ENCODE measurements at places on chromosomes 7 and 10. TPM values are rescaled to one million over a fixed set of nuclear protein-coding genes. Genes with fewer than 3 reads are reported as not detected.

CHN2 gene
- total RNA-seq = 3.5 TPM

AQP1 gene
- 4.4 TPM for total RNA-seq

WNT8B gene
- total RNA-seq = not detected

MRC1 gene
- 0.17 TPM for total RNA-seq

RSPH10B2 gene
- total RNA-seq = 0.20 TPM

PRSS1 gene
- total RNA-seq = not detected

MRPS16 gene
- 106 TPM for total RNA-seq

PNLIPRP3 gene
- not detected for total RNA-seq

PALD1 gene
- total RNA-seq = 2.6 TPM

SHH gene
- total RNA-seq = 10.4 TPM

C10orf95 gene
- 0.25 TPM for total RNA-seq

PTN gene
- 4.7 TPM for total RNA-seq

NANOS1 gene
- 2.5 TPM for total RNA-seq

MNX1 gene
- total RNA-seq = 0.87 TPM

AKR1D1 gene
- total RNA-seq = not detected

Data from renal cortical epithelial cell (primary cell).